ENCODE measurements at places on chromosomes 13 and 19. TPM values are rescaled to one million over a fixed set of nuclear protein-coding genes. Genes with fewer than 3 reads are reported as not detected.

The BICRA gene
- total RNA-seq = 6.5 TPM

The ZNF726 gene
- total RNA-seq = 0.91 TPM

The SYNE4 gene
- 7.5 TPM for total RNA-seq

The OR10H1 gene
- not detected for total RNA-seq

The CRX gene
- total RNA-seq = not detected

The NDFIP2 gene
- total RNA-seq = 21.8 TPM

The CDC37 gene
- 39.6 TPM for total RNA-seq

The ZNF66 gene
- 0.57 TPM for total RNA-seq

The SOX1 gene
- not detected for total RNA-seq

The TMIGD2 gene
- 0.32 TPM for total RNA-seq

The OR4F17 gene
- total RNA-seq = not detected

The STK24 gene
- total RNA-seq = 29.4 TPM

The TPGS1 gene
- 32.0 TPM for total RNA-seq

The PRODH2 gene
- total RNA-seq = 166 TPM

The ANKLE1 gene
- total RNA-seq = 0.65 TPM

The WDR88 gene
- total RNA-seq = not detected

The ZNF345 gene
- total RNA-seq = 0.86 TPM

The CCDC169 gene
- total RNA-seq = not detected

The UBE2M gene
- 16.0 TPM for total RNA-seq

The BCL3 gene
- 32.8 TPM for total RNA-seq

The FUT2 gene
- not detected for total RNA-seq

The CRLF1 gene
- 1.2 TPM for total RNA-seq

The NECTIN2 gene
- total RNA-seq = 127 TPM

The SPRED3 gene
- 0.31 TPM for total RNA-seq

The SYT3 gene
- not detected for total RNA-seq

The OR7D2 gene
- 0.09 TPM for total RNA-seq

The CGB5 gene
- not detected for total RNA-seq

The TMPRSS9 gene
- total RNA-seq = 0.50 TPM

The UBL5 gene
- 297 TPM for total RNA-seq

The NDUFA7 gene
- total RNA-seq = 60.5 TPM

The TNNI3 gene
- total RNA-seq = 0.43 TPM

The PSG11 gene
- total RNA-seq = not detected

The KASH5 gene
- not detected for total RNA-seq

The IGLON5 gene
- total RNA-seq = 0.62 TPM

The POU4F1 gene
- 0.07 TPM for total RNA-seq

The CLIP3 gene
- total RNA-seq = 0.55 TPM

The CRYL1 gene
- total RNA-seq = 185 TPM

The TNNT1 gene
- not detected for total RNA-seq

The ETFB gene
- total RNA-seq = 311 TPM

The CBY2 gene
- total RNA-seq = not detected

The KLK5 gene
- total RNA-seq = not detected
